Tibial artery (tissue), 4 donors: ENCODE measurements at places on chromosomes 16 and 17.

DNA sequence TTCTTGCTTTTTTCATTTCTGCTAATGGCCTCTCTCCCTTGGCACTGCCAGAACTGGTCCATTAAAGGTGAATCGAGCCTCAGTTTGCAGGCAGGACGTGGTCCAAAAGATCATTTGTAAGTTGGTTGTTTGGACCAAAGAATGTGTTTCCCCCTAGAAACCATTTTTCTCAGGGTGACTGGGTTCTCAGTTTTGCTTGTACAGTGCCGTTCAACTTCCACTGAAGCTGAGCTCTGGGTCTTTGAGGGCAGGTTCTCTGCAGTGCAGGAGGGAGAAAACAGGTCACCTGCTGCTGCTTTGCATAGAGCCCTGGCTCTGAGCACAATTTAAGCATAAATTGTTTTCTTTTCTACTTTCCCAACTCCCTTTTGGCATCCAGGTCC is 9.0 kb upstream of the AMZ2 start:
- DNase-seq, result no peak

DNA sequence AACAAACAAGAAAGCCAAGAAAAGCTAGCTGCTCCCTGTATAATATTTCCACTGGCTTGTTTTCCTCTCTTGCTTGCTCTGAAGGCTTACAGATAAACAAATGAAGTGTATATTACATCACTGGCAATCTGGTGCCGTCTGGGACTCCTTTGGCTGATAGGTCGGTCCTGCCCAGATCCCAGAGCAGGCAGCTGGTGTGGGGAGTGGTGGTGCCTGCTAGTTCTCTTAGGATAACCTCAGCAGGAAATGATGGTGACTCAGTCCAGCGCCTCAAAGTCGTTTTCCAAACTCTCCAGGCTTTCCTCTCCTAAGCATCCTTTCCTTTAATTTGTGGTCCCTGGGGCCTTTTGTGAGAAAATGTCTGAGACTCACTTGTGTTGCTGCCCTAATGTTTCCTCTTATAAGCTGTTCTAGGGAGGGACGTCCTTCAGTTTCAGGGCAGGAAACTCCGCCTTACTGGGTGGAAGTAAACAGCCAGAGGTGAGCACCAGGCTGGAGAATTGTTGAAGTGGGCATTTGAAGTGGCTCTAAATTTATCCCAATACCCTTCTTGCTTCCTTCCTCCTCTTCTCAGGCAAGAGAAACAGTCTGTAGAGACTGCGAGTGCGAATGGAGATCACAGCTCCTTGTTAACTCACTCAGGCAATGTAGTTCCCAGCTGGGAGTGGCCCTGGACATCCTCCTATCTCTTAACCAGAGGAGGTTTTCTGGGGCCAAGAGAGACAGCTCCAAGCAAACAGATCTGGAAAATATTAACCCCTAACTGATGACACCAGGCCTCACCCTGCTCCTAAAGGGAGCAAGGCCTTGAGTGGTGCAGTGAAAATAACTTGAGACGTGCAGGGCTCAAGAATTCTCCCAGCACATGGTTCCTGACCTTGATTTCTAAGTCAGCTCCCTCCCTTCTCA is 34.9 kb downstream of the CD300LF start:
- DNase-seq, result no peak

DNA sequence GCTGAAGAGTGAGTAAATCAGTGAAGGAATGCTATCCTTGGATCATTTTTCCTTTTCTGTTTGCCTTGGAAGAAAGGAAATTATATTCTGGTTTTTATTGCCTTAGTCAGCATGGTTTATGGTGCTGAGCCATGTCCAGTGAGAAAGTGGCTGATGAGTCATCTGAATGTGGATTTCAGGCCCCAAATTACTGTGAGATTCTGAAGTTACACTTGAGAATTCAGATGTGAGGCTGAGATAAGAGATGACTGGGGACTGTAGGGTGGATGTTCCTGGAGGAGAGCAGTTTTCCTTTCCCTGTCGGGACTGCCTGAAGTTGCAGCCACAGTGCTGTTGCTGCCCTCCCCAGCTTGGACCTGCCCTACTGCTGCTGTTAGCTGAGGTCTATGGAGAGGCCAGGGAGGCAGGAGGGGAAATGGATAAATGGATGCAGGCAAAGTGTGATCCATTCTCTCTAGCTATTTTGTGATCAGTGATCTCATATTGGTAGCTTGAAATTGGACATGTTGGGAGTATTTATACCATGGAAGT is 4.2 kb upstream of the MAP3K14 start:
- no peak for DNase-seq

DNA sequence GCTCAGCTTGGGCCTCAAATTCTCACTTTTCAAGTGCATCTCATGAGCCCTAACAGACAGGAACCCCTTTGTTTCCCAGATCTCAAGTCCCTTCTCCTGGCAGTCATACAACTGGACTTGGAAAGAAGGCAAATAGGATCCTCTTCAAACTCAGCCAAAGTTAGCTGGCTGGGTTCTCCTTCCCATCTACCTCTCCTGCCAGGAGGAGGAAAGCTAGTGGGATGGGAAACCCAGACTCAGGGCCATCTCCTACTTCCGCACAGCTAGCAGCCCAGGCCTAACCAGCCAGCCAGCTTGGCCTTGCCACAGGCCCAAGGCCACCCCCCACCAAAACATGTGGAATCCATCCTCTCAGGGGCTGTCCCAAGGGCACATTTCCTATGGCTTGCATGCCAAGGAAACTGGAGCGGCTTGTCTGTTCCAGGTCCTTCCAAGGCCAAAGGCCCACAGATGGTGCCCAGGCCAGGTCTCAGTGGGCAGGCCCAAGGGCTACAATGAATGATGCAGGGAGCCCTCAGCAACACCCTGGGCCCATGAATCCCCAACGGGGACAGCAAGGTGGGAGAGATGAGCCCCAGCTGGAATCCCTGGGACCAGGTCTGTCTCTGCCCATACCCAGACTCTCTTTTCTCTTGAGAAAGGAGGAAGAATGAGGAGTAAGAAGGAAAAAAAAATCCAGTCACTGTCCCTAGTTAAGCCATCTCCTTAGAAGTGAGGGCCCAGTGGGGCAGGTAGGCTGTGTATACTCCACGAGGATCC is 1.7 kb downstream of the SMARCD2 start:
- no peak for DNase-seq

DNA sequence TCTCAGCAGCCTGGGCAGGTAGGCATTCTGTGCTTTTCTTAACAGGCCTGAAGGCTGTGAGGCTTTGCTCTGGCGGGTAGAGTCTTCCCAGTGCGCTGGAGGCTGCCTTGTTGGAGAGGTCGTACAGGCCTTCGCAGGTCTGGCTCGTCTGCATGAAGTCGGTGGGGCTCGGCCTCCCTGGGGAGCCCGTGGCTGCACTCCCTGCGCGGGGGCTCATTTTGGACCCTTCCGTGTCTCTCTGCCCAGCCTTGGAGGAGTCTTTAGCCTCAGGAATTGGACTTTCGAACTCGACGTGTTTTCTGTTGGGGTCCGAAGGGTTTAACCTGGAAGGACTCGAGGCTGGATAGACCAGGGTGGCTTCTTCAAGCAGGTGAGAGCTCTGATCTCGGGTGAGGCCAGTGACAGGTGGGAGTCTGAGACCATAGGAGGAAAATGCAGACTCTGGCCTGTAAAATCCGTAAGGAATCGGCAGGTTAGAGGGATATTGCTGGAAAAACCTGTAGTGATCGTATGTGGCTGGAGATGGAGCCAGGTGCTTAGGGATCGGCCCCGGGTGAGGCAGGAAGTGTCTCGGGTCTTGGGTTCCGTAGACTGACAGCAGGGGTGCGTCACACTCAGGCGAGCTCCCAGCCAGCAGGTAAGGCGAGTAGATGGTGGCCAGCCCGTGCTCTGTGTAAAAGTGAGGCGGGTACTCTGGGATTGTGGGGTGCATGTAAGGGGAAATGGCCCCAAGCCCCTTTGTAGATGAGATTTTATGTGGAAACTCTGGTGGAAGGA is 8.6 kb downstream of the ZNF750 start:
- DNase-seq, result no peak
